AG04449 (cell line): ENCODE measurements at places on chromosomes 1 and 21.

DNA sequence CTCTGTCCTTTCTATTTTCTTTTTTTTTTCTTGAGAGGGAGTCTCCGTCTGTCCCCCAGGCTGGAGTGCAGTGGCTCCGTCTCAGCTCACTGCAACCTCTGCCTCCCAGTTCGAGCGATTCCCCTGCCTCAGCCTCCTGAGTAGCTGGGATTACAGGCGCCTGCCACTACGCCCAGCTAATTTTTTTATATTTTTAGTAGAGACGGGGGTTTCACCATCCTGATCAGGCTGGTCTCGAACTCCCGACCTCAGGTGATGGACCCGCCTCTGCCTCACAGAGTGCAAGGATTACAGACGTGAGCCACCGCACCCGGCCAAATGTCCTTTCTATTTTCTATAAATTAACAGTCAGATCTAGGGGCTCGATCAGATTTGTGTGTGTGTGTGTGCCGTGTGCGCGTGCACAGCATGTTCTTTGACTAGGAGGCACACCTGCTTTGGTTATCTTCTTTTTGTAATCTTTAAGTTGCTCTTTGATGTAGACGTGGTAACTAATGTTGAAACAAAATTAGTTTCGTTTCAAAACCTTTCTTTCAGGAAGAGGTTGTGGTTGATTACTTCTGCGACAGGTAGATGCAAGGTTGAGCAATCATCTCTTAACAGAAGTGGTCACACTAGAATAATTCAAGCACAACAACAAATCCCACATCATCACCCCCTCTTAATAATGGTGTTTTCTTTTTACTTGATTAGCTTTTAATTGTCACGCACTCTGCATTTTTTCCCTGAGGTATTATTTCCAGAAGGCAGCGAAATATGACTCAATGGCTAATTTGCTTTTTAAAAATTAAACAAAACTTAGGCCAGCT is 779 bp upstream of the DEGS1 start:
- no peak for DNase-seq

DNA sequence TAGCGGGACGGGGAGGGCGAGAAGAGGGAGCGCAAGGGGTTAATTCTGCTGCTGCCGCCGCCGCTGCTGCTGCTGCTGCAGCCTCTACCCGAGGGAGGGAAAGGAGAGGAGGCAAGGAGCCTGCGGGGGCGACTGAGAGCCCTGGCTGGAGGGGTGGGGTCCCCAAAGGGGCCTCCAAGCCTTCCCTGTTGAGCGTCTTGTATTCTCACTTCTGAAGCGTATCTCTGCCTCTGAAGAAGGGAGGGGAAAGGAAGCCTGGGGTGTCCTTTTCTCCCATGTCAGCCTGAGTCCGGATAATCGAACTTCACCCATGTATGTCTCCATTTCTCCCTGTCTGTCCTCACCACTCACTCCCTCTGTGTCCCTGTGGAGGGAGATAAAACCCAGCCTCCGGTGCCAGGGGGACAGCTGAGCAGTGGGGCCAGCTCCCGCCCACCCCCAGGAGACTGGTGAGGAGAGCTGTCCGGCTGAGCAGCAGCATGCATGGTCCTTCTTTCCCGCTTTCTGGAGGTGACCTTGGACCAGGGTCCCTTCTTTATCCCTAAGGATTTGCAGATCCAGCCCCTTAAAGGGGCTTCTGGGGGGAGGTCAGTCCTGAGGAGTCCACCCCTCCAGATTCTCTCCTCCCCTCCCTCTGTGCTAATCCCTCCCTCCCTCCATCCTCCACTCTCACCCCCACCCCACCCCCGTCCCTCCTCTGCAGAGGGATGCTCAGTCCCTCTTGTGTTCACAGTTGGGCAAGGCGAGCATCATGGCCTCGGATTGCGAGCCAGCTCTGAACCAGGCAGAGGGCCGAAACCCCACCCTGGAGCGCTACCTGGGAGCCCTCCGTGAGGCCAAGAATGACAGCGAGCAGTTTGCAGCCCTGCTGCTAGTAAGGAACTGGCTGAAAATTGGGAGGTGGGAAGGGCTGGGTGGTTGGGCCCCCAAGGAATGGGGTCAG is 1.0 kb downstream of the NCDN start:
- no peak for DNase-seq

- DNase-seq, result no peak
Measured at GRCh38 chr1:184770181-184770979, 15.7 kb upstream of the EDEM3 start.

DNA sequence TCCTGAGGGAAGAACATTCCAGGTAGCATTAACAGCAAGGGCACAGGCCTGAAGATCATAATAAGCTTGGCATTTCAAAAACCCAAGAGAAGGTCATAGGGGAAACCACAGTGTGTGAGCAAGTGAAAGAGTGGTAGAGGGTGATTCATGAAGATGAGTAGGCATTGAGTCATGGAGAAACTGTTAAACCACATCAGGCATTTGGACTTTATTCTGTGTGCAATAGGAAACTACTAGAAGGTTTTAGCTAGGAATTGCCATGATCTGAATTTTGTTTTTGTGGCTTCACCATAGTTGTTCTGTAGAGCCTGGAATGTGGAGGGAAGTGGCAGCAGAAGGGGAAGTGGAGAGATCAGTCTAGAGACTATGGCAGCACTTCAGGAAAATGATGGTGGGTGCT is 359.0 kb upstream of the PTBP2 start:
- peak; percentile 92 for DNase-seq
